T follicular helper cell (primary cell): ENCODE measurements at places on chromosomes 5 and 9.

- DNase-seq: no peak
These were observed 32.8 kb downstream of the ZNF474 start for GRCh38 chr5:122162100-122162638.

DNA sequence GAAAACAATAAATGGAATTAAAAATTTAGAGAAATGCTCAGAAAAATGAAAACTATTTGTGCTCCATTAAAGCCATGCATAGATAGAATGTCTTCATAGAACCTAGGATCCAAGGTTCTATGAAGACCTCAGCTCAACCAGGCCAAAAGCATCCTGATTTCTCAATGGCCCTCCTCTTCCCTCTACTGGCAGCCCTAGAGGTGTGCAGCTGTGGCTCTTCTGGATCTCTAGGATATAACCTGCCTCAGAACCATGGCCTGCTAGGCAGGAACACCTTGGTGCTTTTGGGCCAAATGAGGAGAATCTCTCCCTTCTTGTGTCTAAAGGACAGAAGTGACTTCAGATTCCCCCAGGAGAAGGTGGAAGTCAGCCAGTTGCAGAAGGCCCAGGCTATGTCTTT, 15.1 kb downstream of the IFNA1 start:
- DNase-seq: peak; percentile 3

DNA sequence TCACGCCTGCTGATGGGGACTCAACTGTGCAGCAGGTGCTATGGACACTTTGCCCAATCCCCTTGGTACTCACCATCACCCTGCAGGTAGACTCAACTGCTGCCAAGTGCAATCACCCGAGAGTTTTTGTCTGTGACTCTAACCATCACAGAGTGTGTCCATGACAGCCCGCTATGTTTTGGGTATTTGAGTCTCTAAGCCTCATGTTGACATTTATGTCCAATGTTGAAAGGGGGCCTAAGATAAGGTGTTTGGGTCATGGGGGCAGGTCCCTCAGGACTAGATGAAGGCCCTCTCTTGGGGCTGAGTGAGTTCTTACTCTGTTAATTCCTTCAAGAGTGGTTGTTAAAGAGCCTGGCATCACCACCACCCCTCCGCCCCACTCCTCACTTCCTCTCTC, 44.1 kb upstream of the GABRP start:
- no peak for DNase-seq

- no peak for DNase-seq
These were observed 184.3 kb downstream of the TSSK1B start for GRCh38 chr5:113250341-113250953.

GRCh38 chr9:129412814-129413536, 207.9 kb downstream of the C9orf50 start:
- DNase-seq: peak; percentile 40

- DNase-seq: no peak
These were observed 100.7 kb upstream of the IRX4 start for GRCh38 chr5:1983401-1983800.

- DNase-seq: no peak
These were observed 59.4 kb upstream of the TNFSF8 start for GRCh38 chr9:114989600-114990410.
